ENCODE measurements at places on chromosomes 3 and 15.
A peak's percentile ranks its signal among the peaks of the same experiment; 100 is the strongest.

- DNase-seq = peak; percentile 62
Observed at GRCh38 chr15:91849749-91850161, 3.8 kb upstream of the SLCO3A1 start.

DNA sequence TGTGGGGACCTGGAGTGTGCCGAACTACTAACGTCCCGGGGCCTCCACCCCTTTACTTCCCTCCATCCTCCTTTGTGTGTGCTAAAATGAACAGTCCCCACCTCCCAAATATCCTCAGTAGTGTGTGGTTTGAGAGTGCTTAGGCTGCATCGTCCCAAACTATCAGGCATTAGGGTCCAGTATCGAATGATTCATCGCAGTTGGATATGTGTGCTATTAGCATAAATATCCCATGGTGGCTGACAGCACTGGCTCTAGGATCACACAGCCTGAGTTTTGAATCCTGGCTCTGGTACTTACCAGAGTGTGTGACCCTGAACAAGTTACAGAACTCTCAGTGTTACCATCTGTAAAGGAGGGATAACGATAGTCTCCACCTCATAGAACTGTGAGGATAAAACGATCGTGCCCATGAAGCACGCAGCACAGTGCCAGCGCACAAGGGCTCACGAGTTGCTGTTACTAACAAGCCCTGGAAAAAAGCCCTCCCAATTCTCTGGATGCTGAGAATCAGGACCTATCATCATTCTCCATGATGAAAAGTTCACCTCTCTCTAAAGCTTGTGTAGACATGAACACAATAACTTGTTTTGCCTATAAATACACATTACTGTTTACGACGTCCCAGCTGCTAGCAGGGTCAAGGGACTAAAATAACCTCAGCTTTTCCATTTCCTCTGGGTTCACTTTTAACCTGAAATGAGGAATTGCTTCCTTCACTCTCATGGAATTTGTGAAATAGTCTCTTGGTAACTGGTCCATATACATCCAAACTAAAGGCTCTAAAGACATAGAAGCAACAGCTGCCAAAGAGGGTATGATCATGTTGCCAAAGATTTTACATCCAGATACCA is 51.0 kb downstream of the VGLL4 start:
- peak; percentile 40 for DNase-seq

- no peak for DNase-seq
Observed at GRCh38 chr3:186003610-186004009, 65.8 kb upstream of the TRA2B start.

DNA sequence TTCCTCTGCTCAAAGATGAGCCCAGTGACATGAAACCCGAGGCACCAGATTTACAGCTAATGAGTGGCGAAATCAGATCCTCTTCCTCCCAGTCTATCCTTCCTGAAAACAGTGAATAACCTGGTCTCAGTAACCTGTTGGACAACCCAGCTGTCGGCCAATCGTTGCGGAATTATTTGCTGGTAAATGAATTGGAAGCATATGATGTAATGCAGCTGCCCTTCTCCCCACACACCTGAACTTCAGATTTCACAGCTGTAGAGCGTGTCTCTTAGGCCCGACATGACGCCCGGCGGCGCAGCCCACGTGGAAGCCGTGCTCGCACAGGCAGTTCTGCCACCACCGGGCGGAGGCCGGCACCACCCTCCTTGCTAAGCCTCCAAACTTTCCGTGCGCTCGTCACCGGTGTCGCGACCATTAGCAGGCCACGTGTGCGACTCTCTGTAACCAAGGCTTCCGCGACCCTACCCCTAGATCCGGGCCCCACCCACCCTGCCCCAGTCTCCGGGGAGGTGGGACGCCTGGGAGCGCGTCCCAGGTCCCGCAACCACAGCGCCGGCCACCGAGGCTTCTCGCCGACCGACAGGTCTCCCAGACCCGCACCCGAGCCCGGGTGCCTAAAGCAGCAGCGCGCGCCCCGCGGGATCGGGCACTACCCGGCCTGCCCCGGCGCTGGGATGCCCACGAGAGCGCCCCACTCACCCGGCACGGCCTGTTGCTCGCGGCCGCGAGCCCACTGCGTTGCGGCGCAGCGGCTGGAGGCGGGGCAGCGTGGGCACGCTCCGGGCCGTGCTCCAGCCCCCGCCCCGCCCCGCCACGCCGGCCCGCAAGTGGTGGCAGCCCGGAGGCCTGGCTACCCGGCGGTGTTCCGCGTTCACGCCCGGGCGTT is at the start of gene RIOX2:
TSS of gene RIOX2 (minus strand) at position 753 of the 889 bp plus-strand sequence. CDS start 4,838 bp downstream, outside the sequence.
- peak; percentile 64 for DNase-seq

GRCh38 chr3:186259612-186260383 is 102.2 kb downstream of the DGKG start:
- DNase-seq = peak; percentile 67
